BE2C (cell line): ENCODE measurements at places on chromosomes 5 and 9.
A peak's percentile ranks its signal among the peaks of the same experiment; 100 is the strongest.

GRCh38 chr5:179306191-179307012, 38.9 kb downstream of the ADAMTS2 start:
- DNase-seq, result no peak

- no peak for DNase-seq
These were observed 288.7 kb downstream of the CSNK1G3 start for GRCh38 chr5:123800640-123801039.

GRCh38 chr5:91474201-91474600, 91.1 kb upstream of the ARRDC3 start:
- DNase-seq, result no peak

GRCh38 chr9:75644649-75645048, 245.8 kb upstream of the PCSK5 start:
- no peak for DNase-seq

- DNase-seq, result no peak
These were observed 671.9 kb downstream of the NR2F1-AS1 start for GRCh38 chr5:92908952-92909601.

GRCh38 chr9:113221800-113222481, 597 bp downstream of the SLC31A1 start:
- DNase-seq, result no peak

- peak; percentile 48 for DNase-seq
These were observed 160.1 kb downstream of the GHR start for GRCh38 chr5:42583322-42583721.

DNA sequence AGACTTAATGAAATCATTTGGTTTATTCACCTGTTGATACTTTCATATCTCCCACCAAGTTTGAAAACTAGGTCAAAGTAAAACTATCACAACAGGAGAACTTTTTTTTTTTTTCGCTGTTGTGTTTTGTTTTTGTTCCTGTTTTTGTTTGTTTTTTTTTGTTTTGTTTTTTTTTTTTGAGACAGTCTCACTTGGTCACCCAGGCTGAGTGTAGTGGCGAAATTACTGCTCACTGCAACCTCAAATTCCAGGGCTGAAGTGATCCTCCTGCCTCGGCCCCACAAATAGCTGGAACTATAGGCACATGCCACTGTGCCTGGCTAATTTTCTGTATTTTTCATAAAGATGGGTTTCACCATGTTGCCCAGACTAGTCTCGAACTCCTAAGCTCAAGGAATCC, 49.3 kb downstream of the MLLT3 start:
- no peak for DNase-seq

GRCh38 chr5:746258-746761, 38.2 kb downstream of the ZDHHC11B start:
- no peak for DNase-seq

GRCh38 chr9:116717150-116717549, 30.0 kb downstream of the TRIM32 start:
- no peak for DNase-seq

GRCh38 chr9:98310752-98311392, 55.4 kb upstream of the TBC1D2 start:
- no peak for DNase-seq

- DNase-seq, result no peak
These were observed 105.2 kb downstream of the CDH10 start for GRCh38 chr5:24539613-24540012.

DNA sequence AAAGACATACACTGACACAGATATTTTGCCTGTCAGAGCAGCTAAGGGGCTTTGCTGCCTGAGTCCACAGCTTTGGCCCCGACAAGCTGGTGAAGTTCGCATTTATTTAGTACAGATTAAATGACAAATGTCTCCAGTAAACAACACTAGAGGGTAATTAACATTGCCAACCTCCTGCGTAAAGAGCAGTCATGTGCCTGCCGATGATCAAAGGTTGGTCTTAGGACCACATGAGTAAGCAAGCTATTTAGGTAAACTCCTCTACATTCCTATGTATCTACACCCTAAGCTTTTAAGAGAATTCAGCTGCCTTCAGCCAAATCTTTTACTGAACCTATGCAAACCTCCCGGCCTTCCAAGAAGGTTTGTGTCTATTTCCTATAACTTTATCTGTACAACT, 73.0 kb upstream of the PJA2 start:
- DNase-seq, result no peak

GRCh38 chr9:94821098-94821887, 94.8 kb downstream of the AOPEP start:
- no peak for DNase-seq

- no peak for DNase-seq
These were observed 101.7 kb downstream of the PSD2 start for GRCh38 chr5:139897342-139897741.

DNA sequence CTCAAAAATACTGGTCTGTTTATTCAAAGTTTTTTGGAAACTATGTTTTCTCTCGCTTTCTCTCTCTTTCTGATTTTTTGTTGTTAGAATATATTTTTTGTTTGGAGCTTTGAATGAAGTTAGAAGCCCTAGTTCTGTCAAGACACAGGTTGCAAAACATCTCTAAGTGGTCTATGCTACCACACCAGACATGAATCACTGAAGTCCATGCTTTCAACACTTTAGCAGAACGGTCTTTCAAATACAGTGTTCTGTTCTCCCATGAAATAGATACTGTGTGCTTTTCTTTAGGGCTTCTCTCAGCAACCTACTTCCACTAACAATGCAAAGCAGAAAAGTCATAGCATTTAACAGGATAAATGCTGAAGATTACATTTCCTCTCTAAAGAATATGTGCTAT, 392.5 kb downstream of the TMEM167A start:
- no peak for DNase-seq

DNA sequence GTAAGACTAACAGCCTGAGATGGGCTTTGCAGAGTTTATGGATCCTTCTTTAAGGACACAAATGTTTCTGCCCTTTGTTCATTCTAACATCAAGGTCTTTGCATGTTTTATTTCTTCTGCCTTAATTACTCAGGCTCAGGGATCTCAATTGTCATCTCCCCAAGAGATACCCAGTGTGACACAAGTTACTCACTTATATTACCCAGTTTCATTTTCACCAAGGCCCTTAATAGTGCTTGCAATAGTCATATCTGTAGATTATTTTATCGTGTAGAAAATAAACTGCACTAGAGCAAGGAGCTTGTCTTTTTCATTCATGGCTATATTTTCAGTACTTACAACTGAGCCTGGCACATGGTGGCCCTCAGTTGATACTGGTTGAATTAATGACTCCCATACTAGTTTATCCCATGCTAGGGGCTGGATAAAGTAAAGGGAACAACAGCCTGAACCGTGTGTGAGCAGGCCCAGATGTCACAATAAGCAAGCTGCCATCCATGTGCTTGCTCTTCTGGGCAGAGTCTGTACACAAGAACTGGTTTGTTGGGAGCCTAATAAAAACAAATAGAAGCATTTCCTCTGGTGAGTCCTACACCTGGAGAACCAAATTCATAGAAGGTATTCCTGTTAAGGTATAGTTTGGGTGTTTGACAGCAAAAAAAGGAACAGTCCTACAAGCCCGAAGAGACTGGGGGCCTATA, 112.5 kb upstream of the CD180 start:
- DNase-seq, result no peak

- no peak for DNase-seq
These were observed 69.7 kb downstream of the PIK3R1 start for GRCh38 chr5:68285075-68285840.

DNA sequence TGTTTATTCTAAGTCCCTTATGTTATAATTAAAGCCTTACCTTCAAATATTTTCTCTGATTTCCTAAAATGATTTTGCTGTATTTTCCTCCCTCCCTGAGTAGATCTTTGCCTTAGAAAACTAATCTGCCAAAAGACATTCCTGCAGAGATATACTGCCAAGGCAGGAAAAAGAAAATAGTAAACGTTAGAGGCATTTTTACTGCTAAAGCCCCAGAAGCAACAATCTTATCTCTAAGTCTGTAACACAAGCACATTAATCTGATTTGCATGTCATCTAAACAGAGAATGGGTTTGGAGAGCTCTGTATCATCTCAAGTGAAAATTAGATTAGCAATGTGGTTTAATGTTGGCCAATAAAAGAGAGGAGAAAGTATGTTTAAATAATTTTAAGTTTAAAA, 847.7 kb downstream of the MAT2B start:
- DNase-seq, result no peak

- no peak for DNase-seq
These were observed 9.4 kb downstream of the NDUFS6 start for GRCh38 chr5:1810581-1811101.

- DNase-seq, result no peak
These were observed 443.9 kb upstream of the KLF4 start for GRCh38 chr9:107933516-107933915.

DNA sequence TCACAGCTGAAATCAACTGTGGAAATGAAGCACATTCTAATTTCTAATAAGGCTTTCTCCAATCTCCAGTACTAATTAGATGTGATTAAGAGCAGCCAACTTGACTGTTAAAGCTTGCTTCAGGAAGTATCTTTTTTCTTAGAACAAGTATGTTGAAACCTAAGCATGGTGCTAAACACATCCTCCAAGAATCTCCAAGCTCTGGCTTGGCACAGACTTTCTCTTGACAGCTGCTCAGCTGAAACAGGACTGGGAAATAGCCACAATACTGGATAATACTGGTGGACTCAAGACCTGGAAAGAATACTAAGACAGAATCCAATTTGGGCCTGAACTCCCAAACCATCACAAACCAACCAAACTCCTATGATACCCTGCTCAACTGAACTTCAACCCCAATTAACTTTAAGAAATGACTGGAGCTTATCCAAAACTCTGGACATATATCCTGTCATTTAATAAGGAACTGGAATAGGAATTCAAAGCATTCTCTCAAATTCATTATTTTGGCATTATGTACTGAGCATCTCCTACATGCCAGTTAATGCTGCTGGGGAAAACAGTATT, 16.2 kb downstream of the PRKAA1 start:
- DNase-seq, result no peak

DNA sequence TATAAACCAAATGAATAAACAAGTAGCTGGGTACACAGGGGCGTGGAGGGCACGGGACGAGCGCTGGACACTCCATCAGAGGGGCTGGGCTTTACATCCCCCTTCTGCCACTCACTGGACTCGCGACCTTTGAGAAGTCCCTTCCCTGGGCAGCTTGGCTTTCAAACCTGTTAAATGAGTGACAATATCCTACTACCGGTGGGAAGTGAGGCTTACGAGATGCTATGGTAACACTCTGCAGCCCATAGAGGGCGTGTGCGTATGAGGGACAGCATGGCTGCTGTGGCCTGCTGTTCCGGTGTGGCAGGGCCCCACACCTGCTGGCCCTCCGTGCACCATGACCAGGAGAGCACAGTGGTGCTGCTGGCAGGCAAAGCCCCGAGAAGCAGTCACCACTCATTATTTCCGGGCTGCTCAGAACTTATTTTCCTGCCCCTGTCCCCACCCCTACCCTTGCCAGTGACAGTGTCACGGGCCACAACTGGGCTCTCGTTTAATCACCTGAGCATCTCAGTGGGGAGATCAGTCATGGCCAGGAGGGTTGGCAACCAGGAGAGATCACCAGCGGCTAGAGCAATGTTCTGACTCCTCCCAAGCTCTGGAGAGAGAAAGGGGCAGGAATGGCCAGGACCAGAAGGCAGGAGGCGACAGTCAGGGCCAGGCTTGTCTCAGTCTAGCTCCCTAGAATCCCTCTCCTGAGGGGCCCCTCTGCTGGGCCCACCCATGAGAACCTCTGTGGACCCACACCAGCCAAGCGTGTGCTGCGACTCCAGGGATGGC, 10.5 kb downstream of the CLTB start:
- DNase-seq, result no peak

DNA sequence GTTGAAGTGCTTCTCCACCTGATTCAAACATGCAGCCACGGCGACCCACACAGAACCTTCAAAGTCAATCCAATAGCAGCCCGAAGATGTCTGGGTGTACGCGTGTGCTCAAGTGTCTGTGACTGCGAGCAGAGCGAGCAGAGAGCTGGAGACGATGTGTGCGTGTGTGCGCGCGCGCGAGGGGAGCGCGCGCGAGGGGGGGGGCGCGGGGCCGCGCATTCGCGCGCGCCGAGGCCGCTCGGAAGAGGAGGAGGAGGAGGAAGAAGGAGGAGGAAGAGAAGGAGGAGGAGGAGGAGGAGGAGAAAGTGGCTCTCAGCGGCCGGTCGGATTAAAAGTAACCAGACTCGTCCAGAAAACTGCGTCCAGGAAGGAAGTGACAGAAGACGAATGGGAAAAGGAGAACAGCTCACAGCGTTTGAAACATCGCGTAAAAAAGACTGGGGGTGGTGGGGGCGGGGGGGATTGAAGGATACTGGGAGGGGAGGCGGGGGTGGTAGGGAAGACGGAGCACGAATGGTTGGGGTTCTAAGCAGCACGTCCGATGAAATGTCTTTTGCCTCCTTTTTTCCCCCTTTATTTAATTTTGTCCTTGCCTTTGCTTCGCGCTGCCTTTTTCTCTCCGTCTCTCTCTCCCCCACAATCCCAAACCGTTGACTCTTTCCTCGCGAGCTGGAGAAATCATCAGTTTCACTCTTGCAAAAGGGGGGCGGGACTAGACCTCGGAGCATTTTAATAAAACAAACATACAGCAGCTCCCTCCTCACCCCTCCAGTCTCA, at the start of gene MEF2C:
TSS of gene MEF2C (minus strand) at position 126 of the 777 bp plus-strand sequence. CDS start 59,396 bp downstream, outside the sequence.
- DNase-seq, result peak; percentile 8

GRCh38 chr5:133364936-133365707, 247.2 kb downstream of the FSTL4 start:
- DNase-seq, result peak; percentile 25

DNA sequence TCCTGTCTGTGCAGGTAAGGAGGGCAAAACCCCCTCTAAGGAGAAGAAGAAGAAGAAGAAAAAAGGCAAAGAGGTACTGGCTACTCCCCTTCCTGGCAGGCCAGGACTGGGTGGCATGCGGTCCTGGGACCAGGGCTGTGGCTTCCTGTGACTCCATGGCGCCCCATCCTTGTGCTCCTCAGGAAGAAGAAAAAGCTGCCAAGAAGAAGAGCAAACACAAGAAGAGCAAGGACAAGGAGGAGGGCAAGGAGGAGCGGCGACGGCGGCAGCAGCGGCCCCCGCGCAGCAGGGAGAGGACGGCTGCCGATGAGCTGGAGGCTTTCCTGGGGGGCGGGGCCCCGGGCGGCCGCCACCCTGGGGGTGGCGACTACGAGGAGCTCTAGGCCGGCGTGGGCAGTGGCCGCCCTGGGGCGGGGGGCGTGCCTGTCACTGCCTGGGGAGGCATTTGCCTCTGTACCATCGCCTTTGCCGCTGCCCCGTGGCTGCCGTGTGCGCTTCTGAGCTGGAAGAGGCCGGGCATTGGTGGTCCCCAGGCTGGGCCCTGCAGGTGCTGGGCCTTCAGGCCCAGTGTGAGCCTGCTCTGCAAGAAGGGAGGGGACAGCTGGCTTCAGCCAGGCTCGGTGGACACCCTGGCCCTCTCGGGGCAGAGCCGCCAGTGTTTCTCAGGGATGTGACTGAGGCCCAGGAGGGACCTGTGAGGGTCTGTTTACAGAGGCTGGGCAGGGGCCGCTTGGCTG, 2.0 kb upstream of the AJM1 start:
- DNase-seq, result peak; percentile 64

DNA sequence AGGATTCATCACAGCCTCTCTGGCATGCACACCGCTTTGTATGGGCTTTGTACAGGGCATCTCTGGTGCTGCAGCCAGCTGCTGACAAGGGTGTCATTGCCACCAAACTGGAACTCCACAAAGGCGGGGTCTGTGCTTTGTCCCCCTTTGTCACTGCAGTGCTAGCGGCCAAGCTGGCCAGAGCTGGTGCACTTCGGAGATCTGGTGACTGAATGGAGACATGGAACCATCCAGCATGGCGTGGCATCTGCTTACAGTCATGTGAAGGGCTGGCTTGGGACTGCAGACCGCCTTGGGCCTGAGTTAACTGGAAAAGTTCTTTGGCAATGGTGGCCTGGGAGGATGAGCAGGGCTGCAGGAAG, 18.7 kb upstream of the COL5A1 start:
- DNase-seq, result peak; percentile 3

GRCh38 chr9:72949244-72949582, 3.6 kb downstream of the ALDH1A1 start:
- DNase-seq, result no peak
